ENCODE measurements at places on chromosomes 2 and 18. TPM values are rescaled to one million over a fixed set of nuclear protein-coding genes. Genes with fewer than 3 reads are reported as not detected.

Gene KLHL30
- total RNA-seq, result 3.1 TPM

Gene SERPINB13
- 0.13 TPM for total RNA-seq

Gene LIMS4
- 2.6 TPM for total RNA-seq

Gene CD302
- total RNA-seq, result 50.1 TPM

- H3K4me3 ChIP-seq, result no peak overlapping the region
- H3K27me3 ChIP-seq, result no peaks in the 10 kb centered on the region
- H3K27ac ChIP-seq, result no peak overlapping the region
- no peaks in the 10 kb centered on the region for H3K4me1 ChIP-seq
These were observed 213.0 kb downstream of the PHLPP1 start for GRCh38 chr18:62928326-62928725.

DNA sequence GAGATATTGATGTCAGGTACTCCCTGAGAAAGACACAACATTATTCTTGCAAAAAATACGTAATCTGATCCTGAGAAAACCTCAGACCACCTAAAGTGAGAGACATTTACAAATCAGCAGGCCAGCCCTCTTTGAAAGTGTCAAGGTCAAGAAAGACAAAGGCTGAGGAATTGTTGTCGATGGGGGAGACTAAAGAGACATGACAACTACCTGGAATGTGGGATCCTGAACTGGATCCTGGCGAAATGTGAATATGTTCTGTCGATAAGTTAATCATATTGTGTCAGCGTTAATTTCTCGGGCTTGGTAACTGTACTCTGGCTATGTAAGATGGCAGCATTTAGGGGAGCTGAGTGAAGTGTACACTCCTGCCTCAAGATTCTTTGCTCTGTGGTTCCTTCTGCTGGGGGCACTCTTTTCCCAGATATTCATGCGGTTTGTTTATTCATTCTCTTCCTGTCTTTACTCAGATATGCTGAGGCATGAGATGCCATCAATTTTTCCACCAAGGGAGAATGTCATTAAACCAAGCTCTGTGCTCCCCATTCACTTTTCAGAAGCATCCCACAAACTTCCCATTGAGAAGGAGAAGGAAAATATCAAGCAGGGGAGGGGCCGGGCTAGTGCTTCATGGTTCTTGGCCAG is 154.9 kb downstream of the CAPN13 start:
- H3K27ac ChIP-seq, result no peak overlapping the region
- H3K4me1 ChIP-seq, result peaks cover 3% of the 10 kb centered on the region
- H3K4me3 ChIP-seq, result no peak overlapping the region
- ATAC-seq, result no peak
- H3K36me3 ChIP-seq, result no peaks in the 10 kb centered on the region

GRCh38 chr2:56217106-56217505 is 33.3 kb downstream of the CCDC85A start:
- H3K4me3 ChIP-seq, result no peak overlapping the region
- H3K27me3 ChIP-seq, result no peaks in the 10 kb centered on the region
- no peak for ATAC-seq
- no peaks in the 10 kb centered on the region for H3K36me3 ChIP-seq
